ENCODE measurements at places on chromosomes 13 and 19.

DNA sequence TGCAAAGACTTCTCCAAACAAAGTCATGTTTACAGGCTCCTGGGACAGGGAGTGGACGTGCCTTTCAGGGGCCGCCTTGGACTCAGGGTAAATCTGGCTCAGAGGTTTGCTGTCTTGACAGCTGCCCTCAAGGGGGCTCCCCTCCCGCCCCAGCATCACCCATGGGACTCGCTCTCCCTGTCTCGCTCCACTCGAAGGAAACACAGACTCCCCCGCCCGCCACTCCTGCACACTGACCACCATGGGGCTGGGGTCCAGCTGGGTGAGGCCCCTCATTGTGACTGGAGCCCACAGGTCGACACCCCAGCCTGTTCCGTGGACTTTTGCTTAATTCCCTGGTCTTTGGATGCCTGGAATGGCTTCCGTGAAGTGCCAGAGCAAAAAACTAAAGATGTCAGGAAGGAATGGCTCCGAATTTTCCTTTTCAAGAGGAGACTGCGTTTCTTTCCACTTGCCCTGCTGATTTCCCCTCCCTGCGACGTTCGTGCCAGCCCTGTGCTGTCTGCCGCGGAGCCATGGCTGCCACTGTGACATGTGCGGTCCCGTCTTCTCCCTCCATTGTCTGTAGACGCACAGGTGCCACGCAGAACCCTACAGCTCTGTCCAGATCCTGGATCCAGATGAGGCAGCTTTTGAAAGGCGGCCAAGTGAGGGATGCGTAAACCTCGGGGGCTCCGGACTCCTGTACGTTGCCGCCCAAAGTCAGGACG, 48.6 kb downstream of the MCF2L start:
- no peak for DNase-seq

DNA sequence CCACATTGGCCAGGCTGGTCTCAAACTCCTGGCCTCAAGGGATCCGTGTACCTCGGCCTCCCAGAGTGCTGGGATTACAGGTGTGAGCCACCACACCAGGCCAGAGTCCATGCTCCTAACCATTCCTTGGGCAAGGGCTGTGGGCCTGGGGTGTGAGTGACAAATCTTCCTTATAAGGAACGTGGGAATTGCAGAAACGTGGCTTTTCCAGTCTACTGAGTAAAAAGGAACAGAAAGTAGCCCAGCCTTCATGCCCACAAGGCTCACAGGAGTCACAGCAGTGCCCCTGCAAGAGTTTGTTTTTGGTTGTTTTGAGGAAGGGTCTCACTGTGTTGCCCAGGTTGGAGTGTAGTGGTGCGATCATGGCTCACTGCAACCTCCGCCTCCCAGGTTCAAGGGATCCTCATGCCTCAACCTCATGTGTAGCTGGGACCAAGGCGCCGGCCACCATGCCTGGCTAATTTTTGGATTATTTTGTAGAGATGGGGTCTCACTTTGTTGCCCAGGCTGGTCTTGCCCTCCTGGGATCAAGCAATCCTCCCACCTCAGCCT, 5.1 kb downstream of the MYPOP start:
- DNase-seq, result no peak

GRCh38 chr13:112634102-112634501, 46.1 kb upstream of the TUBGCP3 start:
- no peak for DNase-seq

DNA sequence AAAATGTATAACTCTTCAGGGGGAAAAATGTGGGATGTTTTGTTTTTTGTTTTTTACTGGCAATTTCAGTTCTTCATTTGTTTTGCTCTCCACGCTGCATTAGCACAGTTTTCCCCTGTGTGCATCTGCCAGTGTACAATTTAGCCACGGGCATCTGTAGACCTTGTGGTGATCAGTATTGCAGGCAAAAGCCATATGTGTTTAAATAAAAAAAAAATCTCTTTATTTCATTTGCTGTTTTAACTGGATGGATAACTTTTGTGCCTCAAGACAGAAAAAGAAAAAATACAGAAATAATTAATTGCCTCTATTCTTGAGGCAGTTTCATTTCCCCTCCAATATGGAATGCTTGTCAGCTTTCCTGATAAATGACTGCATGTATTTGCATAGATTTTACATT, 7.9 kb upstream of the MAB21L1 start:
- no peak for DNase-seq

DNA sequence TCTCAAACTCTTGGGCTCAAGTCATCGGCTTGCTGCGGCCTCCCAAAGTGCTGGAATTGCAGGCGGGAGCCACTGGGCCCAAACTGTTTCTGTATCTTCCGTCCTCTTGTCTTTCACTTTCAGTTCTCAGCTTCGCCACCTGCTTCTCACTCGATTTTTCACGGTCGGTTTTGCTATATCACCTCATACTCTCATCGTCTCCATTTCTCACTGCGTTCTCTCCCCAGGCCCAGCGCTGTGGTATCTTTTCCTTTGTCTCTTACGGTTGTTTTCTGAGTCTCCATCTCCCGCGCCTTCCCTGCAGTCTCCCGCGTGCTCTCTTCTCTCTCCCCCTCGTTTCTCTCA, 14.9 kb downstream of the SSC5D start:
- no peak for DNase-seq

Measured in non-pigmented ciliary epithelial cell (primary cell).